ENCODE measurements at places on chromosomes 6 and 20.

- DNase-seq: no peak
These were observed 10.6 kb downstream of the KCNK17 start for GRCh38 chr6:39303425-39304153.

GRCh38 chr6:35544769-35545361 is 32.2 kb upstream of the TULP1 start:
- DNase-seq: no peak

- DNase-seq: no peak
These were observed 1.4 kb downstream of the NUS1 start for GRCh38 chr6:117676577-117677218.

- no peak for DNase-seq
These were observed 188.3 kb upstream of the ZFP64 start for GRCh38 chr20:52379723-52380336.

DNA sequence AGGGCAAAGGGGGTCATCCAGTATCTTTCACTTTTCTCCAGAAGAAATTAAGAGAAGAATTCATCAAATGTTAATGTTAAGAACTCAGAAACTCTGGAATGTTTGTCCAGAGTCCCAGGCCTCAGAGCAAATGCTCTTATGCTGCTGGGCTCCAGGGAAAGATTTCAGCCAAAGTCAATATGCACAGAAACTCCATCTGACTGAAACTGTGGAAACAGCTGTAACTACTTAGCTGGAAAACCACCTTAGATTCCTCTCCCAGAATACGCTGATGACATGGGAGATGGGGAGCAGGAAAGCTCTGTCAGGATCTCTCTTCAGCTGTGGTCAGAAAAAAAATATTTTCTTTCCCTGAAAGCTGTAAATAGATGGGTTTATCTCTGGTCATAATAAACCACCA is 559.6 kb downstream of the RFPL4B start:
- DNase-seq: no peak

DNA sequence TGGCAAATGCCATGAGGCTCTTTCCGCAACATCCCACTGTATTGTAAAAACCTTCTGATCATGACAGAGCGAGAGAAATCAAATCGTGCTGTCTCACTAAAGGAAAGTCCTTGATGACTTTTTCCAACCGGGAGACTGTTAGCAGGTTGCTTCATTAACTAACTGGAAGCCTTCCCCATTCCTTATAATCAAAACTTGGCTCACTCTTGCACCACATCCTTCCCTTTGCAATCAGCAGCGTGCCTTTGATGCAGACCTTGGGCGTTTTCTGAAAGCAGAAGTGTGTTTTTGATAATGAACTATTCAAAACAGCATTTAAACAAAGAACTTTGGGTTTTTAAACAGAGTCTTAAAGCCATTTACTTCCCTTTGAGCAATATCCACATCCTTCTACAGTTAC is 96.2 kb upstream of the CNR1 start:
- no peak for DNase-seq

GRCh38 chr6:163122365-163122764 is 292.2 kb upstream of the QKI start:
- no peak for DNase-seq

GRCh38 chr6:89494131-89494793 is 61.3 kb downstream of the ANKRD6 start:
- DNase-seq: no peak

- no peak for DNase-seq
These were observed 113.3 kb downstream of the TMEM242 start for GRCh38 chr6:157209865-157210530.

- no peak for DNase-seq
These were observed at the start of gene LRRN4 for GRCh38 chr20:6053776-6054688. LRRN4 (minus strand) TSS chr20:6054060; CDS start chr20:6052799, 1,261 bp downstream.

DNA sequence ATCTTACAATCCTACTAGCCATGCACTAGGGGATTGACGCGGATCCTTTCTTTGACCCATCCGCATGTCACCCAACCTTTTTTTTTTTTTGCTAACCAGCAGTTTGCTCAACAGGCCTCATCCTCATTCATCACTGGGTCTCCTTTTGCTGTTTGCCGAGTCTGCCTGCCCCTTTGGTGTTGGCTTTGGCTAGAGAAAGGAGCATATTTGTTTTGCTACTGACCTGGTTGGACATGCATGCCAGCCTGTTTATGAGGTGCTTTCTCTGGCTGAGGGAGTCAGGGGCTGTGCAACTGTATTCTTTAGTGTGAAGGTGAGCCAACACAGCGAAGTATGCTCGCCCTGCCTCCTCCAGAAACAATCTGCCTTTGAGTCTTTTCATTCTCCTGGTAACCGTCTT is 40.2 kb downstream of the E2F3 start:
- DNase-seq: no peak

Data from NCI-H1417 treated with DMSO at 0.1 percent for 48 hours (cell line).